Left lung (tissue), 14 donors: ENCODE measurements at places on chromosomes 12 and 14.

- DNase-seq = no peak
Measured at GRCh38 chr12:4448371-4448940, 2.8 kb upstream of the FGF6 start.

DNA sequence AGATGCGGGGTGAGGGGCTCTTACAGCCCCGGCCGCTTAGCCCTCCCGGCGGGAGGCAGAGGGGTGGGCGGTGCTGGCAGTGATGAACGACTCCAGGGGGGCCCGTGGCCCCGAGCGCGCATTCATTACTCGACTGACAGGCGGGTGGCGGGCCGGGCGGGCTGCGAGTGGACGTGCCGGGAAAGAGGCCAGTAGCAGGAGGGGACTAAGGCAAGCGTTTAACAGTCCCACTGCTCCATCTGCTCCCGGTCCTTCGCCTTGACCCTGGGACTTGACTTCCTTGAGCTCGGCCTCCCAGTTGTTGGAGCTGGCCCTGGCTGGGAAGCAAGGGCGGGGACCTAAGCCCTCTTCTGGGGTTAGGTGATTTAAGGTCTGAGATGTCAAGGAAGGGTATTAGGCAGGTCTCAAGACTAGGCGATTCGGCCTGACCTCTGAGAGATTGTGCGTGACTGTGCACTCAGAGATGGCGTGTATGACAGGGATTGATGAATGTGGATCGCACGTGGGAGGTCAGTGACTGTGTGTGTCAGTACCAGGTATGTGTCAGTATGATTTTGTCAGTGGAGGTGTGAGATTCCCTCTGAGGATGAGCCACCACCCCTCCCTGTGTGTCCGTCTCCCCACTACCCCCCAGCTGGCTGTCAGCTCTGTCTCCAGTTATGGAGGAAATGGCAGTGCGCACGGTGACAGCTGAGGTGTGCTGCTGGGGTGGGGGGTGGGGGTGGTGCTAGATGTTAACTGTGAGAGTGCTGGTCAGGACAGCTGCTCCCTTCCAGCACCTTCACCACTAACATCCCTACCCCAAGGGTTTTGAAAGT is 3.6 kb upstream of the DNAJC22 start:
- no peak for DNase-seq

GRCh38 chr14:57865403-57866198 is at the start of gene SLC35F4:
TSS of gene SLC35F4 (minus strand) at chr14:57866092.
- peak; percentile 11 for DNase-seq

DNA sequence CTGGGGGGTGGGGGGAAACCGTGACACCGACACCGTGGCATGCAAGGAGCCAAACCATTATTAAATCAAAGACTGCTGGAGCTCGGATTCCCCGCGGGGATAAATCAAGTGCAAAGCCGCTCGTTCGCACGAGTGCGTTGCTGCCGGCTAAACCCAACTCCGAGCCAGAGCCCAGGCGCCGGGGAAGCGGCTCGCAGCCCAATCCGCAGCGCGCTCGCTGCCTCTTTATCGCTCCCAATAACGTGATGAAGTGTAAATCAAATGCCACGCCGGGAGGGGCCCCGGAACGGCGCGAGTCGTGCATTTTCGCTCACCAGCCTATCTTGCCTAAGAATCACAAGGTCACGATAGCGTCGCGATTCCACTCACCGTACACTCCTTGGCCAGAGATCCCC is 1.3 kb downstream of the MDGA2 start:
- peak; percentile 11 for DNase-seq

DNA sequence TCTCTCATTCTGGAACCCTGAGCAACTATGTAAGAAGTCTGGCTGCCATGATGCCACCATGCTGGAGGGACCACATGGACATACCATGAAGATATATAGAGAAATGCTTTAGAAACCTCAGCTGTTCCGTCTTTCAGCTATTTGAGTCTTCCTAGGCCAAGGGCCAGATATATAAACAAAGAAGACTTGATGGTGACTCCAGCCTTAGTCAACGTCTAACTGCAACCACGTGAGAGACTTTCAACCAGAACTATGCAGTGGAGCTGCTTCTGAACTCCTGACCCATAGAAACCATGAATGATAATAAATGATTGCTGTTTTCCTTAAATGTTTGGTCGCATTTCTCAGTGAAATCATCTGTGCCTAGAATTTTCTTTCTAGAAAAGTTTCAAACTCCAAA is 20.0 kb upstream of the KITLG start:
- no peak for DNase-seq

DNA sequence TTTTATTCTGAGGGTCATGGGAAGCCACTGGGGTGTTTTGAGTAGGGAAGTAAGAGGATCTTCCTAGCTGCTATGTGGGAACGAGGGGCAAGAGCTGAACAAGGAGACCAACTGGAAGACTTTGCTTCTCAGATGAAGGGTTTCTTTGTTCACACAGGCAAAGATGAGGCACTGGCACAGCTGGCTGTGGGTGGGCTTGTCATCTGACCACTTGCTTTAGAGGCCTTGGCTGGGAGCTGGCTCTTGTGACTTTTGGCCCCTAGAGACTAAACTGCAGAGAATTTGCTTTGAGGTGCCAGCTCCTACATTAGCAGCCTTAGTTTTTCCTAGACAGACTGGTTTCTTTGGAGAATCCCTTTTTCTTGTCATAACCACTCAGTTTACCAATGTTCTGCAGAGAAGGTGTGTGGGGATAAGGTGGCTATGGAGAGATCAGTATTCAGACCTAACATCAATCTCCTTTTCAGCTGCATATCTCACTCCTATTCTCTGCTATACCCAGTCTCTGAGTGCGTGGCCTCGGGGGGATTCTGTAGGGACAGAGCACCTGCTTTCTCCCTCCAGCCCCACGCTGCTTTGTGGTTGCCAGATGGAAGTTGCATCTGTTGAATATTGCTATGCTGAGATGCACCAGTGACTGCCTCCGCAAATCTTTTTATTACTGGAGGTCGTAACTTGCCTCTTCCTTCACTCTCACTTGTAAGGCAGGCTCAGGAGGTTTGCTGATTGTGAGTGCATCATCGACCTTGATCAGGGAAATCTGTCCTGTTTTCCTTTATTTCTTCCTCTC is 12.7 kb downstream of the PPP2R5C start:
- DNase-seq = no peak

GRCh38 chr12:8956772-8957171 is 7.3 kb upstream of the M6PR start:
- DNase-seq = no peak

- DNase-seq = no peak
Measured at GRCh38 chr14:29205658-29206057, 439.1 kb downstream of the FOXG1 start.
